Activated CD4-positive, alpha-beta T cell treated with anti-CD3 and anti-CD28 coated beads, Interleukin-2, amount 50 U/mL, for 4 hours (primary cell): ENCODE measurements at places on chromosomes 13 and 19.

- DNase-seq = no peak
Measured at GRCh38 chr13:109204657-109205056, 575.2 kb downstream of the MYO16 start.

DNA sequence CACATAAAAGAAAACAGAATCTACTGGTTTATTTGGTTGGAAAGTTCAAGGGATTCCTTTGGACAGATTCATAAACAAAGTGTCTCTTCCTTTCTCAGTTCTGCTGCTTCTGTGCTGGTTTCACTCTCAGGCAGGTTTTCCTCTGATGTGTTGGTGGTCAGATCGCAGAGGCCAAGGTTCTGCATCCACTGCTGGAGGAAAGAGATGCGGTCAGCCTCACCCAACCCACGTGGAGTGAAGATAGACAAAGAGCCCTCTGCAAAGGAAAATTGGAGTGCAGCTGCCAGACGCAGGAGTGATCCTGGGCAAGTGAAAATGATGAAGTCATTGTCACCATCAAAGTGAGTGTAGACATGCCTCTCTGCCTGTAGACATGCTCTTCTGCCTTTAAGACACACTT, 352.0 kb downstream of the TSHZ3 start:
- no peak for DNase-seq

- no peak for DNase-seq
Measured at GRCh38 chr19:18417250-18418028, 1.8 kb upstream of the SSBP4 start.

DNA sequence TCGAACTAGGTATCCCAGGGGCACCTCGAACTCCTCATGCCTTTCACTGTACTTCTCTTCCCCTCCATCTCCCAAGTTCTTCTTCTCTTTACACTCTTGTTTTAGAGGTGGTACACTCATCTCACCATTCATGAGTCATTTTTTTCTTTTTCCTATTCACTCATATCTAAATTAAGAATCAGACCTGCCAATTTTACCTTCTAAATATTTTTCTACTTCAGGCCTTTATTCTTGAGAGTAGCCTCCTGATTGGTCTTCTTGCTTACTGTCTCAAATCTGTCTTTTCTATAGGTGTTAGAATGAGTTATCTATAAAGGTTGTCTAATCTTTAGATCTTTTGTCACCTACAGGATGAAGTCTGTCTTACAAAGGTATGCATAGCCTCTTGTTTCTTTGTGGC, 20.7 kb downstream of the TDRD3 start:
- DNase-seq = no peak

- DNase-seq = no peak
Measured at GRCh38 chr13:25218019-25218418, 45.9 kb upstream of the AMER2 start.

DNA sequence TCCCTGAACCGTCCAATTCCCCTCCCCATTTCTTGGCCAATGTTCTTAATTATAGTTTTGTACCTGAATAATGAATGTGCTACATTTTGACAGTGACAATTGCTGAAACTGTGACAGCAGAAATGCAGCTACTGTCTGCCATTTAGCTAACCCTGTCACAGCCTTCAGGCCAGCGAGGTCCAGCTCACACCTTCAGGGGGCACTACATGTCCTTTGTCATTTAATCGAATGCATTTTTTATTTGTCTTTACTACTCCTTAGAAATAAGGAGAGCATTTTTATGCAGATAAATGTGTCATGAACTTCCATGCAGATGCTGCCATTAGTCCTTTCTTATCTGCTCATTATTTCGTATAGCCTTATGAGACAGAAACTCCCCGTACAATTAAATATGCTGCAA, 159.9 kb downstream of the MZT1 start:
- DNase-seq = no peak
